ENCODE measurements at places on chromosomes 3 and 15. TPM values are rescaled to one million over a fixed set of nuclear protein-coding genes. Genes with fewer than 3 reads are reported as not detected.

Gene LMAN1L
- not detected for total RNA-seq

Gene C2CD4A
- not detected for total RNA-seq

Gene SLC12A1
- 2.2 TPM for total RNA-seq

Gene SPSB4
- total RNA-seq, result 19.1 TPM

Gene TEX9
- 28.2 TPM for total RNA-seq

Gene SLC51B
- total RNA-seq, result not detected

Gene GPR87
- total RNA-seq, result not detected

Gene KBTBD12
- 3.8 TPM for total RNA-seq

Measured in parietal lobe (tissue), 2 donors.